ENCODE measurements at places on chromosomes 7 and 10.

- no peak for DNase-seq
Observed at GRCh38 chr7:77242068-77242467, 42.4 kb upstream of the FGL2 start.

DNA sequence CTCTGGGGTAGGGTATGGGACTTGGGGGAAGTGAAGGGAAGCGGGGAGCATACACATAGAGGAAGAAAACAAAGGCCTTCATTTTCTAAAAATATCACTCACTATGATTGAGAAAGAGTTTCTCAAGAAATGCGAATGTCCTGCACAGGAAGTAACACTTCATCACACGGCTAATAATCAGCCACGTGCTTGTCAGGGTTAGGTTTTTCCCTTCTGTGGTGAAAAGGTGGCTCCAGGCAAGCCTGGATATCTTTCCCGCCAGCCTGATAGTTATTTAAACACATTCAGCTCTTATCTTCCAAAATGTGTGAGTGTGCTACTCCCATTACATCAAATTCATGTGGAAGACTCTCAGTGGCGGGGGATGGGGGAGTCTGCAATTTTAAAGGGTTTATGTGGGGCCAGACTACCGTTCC lies 166.4 kb upstream of the ADO start:
- no peak for DNase-seq

- DNase-seq = no peak
Observed at GRCh38 chr10:14612873-14613587, 161.7 kb downstream of the FAM107B start.

DNA sequence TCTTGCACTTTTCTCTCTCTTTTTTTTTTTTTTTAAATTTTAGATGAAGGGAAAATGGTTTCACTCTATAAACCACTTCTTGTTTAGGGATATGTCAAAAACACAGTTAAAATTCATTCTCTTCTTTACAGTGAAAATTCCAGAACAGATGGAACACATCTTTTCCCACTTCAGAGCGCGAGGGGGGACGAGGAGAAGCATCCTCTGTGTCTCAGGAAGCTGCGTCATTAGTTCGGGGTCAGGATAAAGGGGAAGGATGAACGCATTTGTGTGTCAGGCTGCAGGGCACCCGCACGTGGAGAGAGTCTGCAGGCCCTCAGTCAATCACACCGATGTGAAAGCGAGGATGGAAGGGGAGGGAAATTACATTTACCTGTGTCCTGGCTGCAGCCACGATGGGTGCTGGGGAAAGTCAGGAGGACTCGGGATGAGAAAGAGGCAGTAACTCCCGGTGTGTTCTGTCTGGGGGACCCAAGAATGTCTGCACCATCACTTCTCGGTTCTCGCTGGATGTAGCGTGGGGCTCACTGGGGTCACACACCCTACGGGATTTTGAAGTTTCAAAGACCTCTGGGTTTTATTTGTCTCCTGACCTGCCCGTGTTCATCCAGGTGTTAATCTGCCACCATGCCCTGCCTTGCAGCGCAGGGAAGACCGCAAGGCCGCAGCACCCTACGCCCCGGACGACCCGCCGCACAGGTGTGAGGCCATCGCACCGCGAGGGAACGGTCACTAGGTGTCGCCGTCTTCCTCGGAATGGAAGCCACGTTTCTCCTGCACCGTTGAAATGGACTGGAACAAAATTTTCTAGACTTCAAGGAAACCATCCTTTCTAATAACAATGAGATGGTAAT lies 66.7 kb upstream of the PITRM1 start:
- DNase-seq = no peak

DNA sequence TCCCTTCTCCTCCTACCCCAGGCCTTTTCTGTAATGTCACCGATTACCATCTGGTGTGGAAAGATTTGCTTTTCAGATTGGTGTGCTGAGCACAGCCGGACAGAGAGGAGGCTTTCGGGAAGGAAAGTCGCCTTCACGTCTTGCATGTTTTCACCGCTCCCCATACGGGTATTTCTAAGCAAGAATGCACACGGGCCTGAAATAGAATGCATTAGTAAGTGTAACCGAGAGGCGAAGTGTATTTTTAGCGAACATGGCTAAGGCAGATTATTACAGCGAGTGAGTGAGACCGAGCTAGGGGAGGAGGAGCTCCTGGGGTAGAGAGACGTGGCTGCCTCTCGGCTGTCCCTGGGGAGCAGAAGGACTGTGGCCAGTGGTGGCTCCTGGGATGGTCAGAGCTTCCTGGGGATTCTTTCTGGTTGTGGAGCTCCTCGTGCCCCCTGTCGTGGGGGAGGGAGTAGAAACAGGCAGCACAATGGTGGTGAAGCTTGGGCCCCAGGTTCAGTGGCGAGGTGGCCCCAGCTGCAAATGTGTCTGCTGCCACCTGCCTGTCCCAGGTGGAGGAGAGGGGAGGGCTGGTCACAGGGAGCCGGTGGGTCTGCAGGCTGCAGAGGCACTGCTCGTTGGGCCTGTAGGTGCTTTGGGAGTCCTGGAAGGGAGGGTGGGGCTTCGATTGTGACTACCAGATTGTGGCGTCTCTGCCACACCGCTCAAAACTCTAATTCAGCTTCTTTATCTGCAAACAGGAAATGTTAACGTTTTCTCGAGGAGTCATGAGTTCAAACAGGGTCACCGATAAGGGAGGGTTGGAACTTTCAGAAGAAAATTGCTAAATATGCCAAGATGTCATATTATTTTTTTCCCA lies 135.8 kb downstream of the CAMK1D start:
- no peak for DNase-seq

- DNase-seq = no peak
Observed at GRCh38 chr7:11213266-11213665, 239.6 kb downstream of the PHF14 start.

- DNase-seq = no peak
Observed at GRCh38 chr10:77308084-77308732, 329.4 kb downstream of the KCNMA1 start.

DNA sequence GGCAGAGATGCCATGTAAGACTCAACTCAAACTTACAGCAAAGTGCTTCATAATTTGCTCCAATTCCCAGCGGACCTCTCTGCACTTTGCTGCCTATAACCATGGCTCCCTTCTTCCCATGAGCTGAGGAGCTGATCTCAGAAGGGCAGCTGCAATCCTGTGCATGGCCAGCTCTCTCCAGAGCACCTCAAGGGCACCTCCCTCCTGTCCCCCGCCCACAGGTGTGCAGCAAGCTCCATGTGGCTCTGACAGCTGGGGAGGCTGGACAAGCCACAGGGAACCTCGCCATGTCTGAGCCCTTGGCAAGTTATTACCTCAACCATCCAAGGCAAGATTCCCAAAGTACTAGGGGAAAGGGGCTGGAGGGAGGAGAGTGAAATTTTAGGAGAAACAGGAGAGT lies 61.1 kb upstream of the DDC start:
- no peak for DNase-seq

DNA sequence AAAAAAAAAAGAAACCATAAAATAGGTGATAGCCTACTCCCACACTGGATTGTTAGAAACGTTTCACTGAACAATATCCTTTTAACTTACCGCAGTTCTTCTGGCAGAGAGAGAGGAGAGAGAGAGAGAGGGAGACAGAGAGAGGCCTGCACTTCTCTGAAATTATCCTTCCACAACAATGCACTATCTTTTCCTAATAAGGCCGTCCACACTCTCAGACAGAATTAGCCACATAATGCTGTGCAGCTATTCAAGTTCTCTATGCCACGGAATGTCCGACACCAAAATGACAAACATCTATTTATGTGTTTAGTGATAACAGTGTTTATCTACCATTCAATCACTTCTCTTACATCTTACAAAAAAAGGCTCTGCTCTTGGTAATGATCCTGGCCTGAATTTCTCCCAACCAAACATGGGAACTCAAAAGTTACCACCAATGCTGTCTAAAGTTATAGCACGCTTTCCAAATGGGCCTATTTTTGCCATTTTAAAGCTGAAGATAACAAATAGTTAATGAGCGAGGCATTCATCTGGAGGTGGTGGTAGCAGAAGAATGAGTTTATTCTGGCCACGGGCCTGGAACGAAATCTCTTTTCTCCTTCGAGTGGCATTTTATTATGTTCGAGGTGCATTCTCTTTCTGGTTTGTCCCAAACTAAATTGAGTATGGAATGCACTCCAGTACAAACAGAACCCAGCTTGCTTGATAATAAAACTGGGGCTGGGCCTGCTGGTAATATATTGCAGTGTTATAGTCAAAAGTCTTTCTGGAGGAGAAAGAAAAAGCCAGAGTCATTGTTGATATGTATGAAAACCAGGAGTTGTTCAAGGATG lies 160.2 kb upstream of the SVIL start:
- DNase-seq = no peak

DNA sequence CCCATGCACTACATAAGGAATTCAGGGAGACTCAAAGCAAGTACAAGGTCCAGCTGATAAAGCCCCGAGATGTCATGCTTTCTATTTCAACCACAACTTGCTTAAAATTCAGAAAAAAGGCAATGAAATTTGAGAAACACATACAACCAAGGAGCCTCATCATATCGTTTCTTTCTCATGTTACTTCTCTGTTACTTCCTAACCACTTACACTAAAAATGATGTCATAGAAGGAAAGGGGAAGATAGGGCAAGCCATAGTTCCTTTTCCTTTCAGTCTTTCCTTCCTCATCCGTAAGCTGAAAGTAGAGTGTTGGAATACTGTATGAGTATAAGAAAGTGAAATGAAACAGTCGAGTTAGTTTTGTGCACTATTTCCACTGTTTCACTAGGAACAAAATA lies 27.9 kb upstream of the CDK14 start:
- no peak for DNase-seq

GRCh38 chr10:78764846-78765430 lies 303.8 kb upstream of the ZMIZ1 start:
- DNase-seq = no peak

GRCh38 chr10:78475437-78475836 lies 441.8 kb downstream of the RPS24 start:
- DNase-seq = no peak

GRCh38 chr10:18044976-18045720 lies 93.4 kb downstream of the SLC39A12 start:
- peak; percentile 78 for DNase-seq

DNA sequence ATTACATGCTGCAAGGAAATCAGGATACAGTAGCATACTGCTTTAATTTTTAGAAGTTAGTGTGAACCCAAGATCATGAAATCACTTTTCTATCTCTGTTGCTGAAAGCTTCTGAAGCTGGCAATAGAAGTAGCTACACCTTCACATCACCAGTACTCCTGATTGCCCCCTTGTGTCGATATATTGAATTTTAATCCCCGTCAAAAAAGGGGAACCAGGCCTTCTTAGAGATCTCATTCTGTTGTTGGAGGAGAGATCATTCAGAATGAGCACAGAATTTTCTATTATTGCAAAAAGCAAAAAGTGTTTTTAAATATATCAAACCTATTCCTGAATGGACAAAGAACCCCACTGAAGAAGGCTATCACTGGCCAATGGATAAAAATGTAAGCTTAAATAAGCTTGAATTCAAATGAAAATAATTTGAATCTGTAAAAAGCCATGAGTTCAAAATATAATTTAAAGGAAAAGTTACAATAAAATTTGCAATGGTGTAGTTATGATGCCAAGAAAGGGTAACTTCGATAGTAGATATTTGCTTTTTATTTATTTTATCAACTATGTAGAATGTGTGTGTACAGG lies 39.7 kb upstream of the TEX47 start:
- no peak for DNase-seq

Measured in skeletal muscle cell (primary cell).